Activated naive CD8-positive, alpha-beta T cell treated with anti-CD3 and anti-CD28 coated beads, Interleukin-2, amount 50 U/mL, for 24 hours (primary cell): ENCODE measurements at places on chromosomes 3 and 15.

DNA sequence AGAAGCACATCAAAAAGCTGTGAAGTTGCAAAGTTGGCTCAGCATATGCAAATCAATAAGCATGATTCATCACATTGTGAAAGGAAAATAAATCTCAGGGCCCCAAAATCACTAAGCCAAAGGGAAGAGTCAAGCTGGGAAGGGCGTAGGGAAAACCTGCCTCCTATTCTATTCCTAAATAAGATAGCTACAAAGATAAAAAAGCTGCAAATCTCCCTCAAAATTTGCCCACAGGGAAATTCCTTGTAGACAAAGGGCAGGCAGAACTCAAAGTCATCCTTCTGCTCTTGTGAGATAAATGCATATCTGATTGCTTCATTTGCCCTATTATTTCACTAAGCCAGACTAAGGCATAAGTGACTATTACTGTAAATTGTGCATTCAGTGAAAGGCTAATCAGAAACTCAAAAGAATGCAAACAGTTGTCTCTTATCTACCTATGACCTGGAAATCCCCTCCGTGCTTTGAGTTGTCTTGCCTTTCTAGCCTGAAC lies 30.5 kb upstream of the CCNL1 start:
- H3K27me3 ChIP-seq = no peaks in the 10 kb centered on the region
- no peak overlapping the region for H3K27ac ChIP-seq
- no peaks in the 10 kb centered on the region for H3K4me1 ChIP-seq
- H3K36me3 ChIP-seq = peaks cover 43% of the 10 kb centered on the region
- H3K4me3 ChIP-seq = no peak overlapping the region
- DNase-seq = no peak

- H3K4me1 ChIP-seq = peaks cover 34% of the 10 kb centered on the region
- H3K27me3 ChIP-seq = no peaks in the 10 kb centered on the region
- peaks cover 3% of the 10 kb centered on the region for H3K36me3 ChIP-seq
Observed at GRCh38 chr15:67178569-67179210, 75.8 kb downstream of the AAGAB start.

DNA sequence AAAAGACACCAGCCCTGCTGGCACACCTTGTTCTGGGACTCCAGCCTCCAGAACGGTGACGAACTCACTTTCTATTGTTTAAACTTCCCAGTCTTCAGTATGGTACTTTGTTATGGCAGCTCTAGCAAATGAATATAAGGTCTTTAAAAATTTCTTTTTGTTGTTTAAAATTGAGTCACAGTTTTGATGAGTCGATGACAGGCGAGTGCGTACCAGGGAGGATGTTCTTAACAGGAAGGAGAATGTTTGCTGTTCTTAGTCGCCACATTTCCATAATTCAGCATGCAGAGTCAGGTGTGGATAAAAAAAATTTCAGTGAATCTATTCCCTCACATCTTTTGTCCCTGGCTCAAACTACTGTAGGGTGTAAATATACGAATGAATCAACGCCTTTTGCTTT lies 12.4 kb downstream of the DNASE1L3 start:
- H3K4me3 ChIP-seq = no peak overlapping the region
- peaks cover 28% of the 10 kb centered on the region for H3K4me1 ChIP-seq
- H3K27ac ChIP-seq = no peak overlapping the region
- H3K36me3 ChIP-seq = peaks cover 5% of the 10 kb centered on the region
- H3K27me3 ChIP-seq = peaks cover 17% of the 10 kb centered on the region

DNA sequence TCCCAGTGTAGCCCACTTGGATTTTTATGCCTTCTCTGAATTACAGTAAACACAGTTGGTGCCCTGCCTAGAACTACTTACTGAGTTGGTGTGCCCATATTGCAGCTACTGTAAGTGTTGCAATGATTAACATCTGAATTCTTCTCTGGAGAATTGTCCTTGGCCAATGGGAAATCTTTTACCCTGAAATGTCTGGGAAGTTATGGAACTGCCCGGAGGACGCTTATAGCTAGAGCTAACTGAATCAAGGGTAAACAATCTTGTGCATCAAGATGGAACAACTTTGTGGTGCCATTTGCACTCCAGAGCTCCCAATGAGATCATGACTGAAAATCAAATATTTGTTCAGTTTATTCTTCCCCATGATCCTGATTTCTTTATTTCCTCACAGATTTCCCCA lies 246.7 kb upstream of the CBLB start:
- H3K27ac ChIP-seq = no peak overlapping the region
- peaks cover 2% of the 10 kb centered on the region for H3K27me3 ChIP-seq
- H3K4me1 ChIP-seq = peaks cover 29% of the 10 kb centered on the region

- H3K4me1 ChIP-seq = peaks cover 39% of the 10 kb centered on the region
- no peak for DNase-seq
- no peak overlapping the region for H3K4me3 ChIP-seq
- no peaks in the 10 kb centered on the region for H3K27me3 ChIP-seq
Observed at GRCh38 chr3:14879211-14879874, 60.6 kb downstream of the FGD5 start.

DNA sequence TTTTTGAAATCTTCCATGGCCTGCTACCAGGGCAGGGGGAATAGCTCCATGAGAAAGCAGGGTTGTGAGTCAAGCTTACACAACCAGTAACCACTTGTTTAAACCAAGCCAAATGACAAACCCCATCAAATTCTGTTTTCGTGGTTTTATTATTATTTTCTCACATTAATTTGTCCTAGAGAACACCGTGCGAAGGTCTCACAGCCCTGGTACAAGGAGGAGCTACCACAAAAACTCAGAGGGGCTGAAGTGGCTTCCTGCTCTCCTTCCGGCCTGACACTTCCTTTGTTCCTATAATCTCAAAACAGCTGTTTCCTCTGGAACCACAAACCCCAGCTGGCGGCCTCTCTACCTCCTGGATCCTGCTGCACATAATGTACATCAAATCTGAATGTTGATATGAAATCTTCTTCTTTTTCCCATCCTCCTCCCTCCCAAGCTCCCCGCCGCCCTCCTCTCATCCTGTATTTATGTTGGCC lies 375.9 kb downstream of the MCTP2 start:
- DNase-seq = no peak
- peaks cover 64% of the 10 kb centered on the region for H3K27me3 ChIP-seq
- H3K27ac ChIP-seq = no peak overlapping the region
- no peak overlapping the region for H3K4me3 ChIP-seq

GRCh38 chr3:69735893-69736292 lies 3.4 kb upstream of the MITF start:
- no peak overlapping the region for H3K27ac ChIP-seq
- H3K27me3 ChIP-seq = peaks cover 42% of the 10 kb centered on the region
- H3K4me3 ChIP-seq = no peak overlapping the region
- H3K4me1 ChIP-seq = no peaks in the 10 kb centered on the region
- DNase-seq = no peak

GRCh38 chr3:196177567-196177966 lies 33.6 kb downstream of the ZDHHC19 start:
- no peak overlapping the region for H3K27ac ChIP-seq
- no peak overlapping the region for H3K4me3 ChIP-seq
- no peak for DNase-seq
- no peaks in the 10 kb centered on the region for H3K36me3 ChIP-seq

- no peaks in the 10 kb centered on the region for H3K36me3 ChIP-seq
- H3K4me3 ChIP-seq = no peak overlapping the region
- H3K4me1 ChIP-seq = no peaks in the 10 kb centered on the region
- DNase-seq = no peak
Observed at GRCh38 chr3:191473661-191474198, 12.8 kb downstream of the PYDC2 start.

DNA sequence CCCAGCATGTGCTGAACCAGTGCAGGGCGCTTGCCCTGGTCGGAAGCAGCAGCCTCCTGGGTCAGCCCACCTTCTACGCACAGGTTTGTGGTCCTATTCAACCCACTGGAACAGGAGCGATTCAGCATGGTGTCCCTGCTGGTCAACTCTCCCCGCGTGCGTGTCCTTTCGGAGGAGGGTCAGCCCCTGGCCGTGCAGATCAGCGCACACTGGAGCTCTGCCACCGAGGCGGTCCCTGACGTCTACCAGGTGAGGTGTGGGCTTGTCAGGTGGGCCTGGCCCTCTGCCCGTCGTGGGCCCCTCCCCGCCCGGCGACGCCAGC lies 8.2 kb downstream of the MAN2A2 start:
- H3K27me3 ChIP-seq = no peaks in the 10 kb centered on the region
- H3K27ac ChIP-seq = no peak overlapping the region
- DNase-seq = no peak
- H3K36me3 ChIP-seq = peaks cover 37% of the 10 kb centered on the region
- H3K4me3 ChIP-seq = no peak overlapping the region

GRCh38 chr3:126205717-126206655 lies 25.6 kb upstream of the ALDH1L1 start:
- peaks cover 24% of the 10 kb centered on the region for H3K27me3 ChIP-seq
- DNase-seq = no peak
- H3K27ac ChIP-seq = no peak overlapping the region
- H3K36me3 ChIP-seq = no peaks in the 10 kb centered on the region
- H3K4me3 ChIP-seq = no peak overlapping the region
- H3K4me1 ChIP-seq = no peaks in the 10 kb centered on the region

GRCh38 chr15:79978655-79979514 lies 7.9 kb upstream of the BCL2A1 start:
- no peak for DNase-seq
- H3K27me3 ChIP-seq = no peaks in the 10 kb centered on the region
- H3K4me1 ChIP-seq = peaks cover 48% of the 10 kb centered on the region
- no peaks in the 10 kb centered on the region for H3K36me3 ChIP-seq
- peak overlapping the region; percentile 94 for H3K27ac ChIP-seq

- H3K36me3 ChIP-seq = peaks cover 61% of the 10 kb centered on the region
Observed at GRCh38 chr3:31636049-31636448, 103.3 kb downstream of the STT3B start.

GRCh38 chr3:27095553-27096222 lies 273.5 kb downstream of the NEK10 start:
- H3K36me3 ChIP-seq = no peaks in the 10 kb centered on the region
- no peak overlapping the region for H3K27ac ChIP-seq
- no peak overlapping the region for H3K4me3 ChIP-seq

DNA sequence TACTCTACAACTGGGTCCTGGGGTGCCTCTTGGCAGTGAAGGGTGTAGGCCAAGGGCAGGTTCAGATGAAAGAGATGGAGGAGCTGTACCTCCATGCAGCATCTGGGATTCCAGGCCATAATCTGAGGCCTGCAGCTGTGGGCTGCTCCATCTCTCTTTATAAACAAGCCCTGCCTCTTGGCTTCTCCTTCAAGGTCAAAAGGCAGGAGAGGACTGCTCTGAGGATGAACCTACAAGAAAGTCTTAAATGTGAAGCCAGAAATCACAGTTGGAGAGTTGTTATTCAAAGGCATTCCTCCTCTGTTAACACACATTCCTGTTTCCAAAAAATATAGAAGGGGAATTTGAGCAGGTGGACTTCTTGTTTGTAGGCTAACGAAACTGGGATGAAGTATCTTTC lies 355.5 kb downstream of the NTRK3 start:
- no peak overlapping the region for H3K4me3 ChIP-seq
- no peak for DNase-seq
- no peak overlapping the region for H3K27ac ChIP-seq
- H3K36me3 ChIP-seq = no peaks in the 10 kb centered on the region

DNA sequence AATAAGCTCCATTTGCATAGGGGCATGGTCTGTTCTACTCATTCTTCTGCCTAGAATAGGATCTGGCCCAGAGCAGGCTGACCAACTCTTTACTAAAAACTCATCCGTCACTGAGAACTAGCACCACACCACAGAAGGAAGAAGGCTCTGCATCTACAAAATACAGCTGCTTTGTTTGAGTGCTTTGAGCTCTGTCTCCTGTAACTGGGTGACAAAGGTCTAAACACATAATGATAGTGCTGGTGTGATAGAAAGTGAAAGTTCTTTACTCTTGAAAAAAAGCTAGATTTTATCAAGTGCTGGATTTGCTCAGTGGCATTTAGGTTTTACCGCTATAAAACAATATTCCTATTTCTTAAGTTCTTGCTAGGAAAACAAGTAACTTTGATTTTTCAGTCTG lies 140.7 kb downstream of the FHIT start:
- H3K27me3 ChIP-seq = no peaks in the 10 kb centered on the region
- H3K4me1 ChIP-seq = peaks cover 3% of the 10 kb centered on the region
- DNase-seq = no peak
- H3K36me3 ChIP-seq = peaks cover 6% of the 10 kb centered on the region
- no peak overlapping the region for H3K27ac ChIP-seq

- peaks cover 21% of the 10 kb centered on the region for H3K36me3 ChIP-seq
- peaks cover 58% of the 10 kb centered on the region for H3K4me1 ChIP-seq
- H3K4me3 ChIP-seq = peak overlapping the region; percentile 7
- no peaks in the 10 kb centered on the region for H3K27me3 ChIP-seq
- H3K27ac ChIP-seq = no peak overlapping the region
- no peak for DNase-seq
Observed at GRCh38 chr3:186996356-186996755, 66.0 kb downstream of the ST6GAL1 start.

DNA sequence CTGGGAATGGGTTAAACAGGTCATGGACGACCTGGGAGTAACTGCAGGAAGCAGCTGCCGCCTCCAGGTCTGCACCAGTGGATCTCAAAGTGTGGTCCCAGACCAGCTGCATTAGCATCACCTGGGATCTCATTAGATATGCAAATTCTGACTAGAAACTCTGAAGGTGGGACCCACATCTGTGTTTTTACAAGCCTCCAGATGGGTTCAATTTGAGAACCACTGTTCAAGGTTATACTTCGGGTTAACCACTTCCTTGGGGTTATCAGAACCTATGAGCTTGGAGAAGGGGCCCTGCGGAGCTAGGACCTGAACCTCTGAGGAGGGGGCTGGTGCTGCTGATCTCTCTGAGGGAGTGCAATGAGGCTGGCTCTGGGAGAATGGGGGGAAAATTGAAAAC lies 324.8 kb upstream of the CTDSPL start:
- no peak overlapping the region for H3K4me3 ChIP-seq
- no peak overlapping the region for H3K27ac ChIP-seq
- no peaks in the 10 kb centered on the region for H3K4me1 ChIP-seq
- H3K27me3 ChIP-seq = no peaks in the 10 kb centered on the region

GRCh38 chr3:17985658-17986347 lies 243.4 kb upstream of the TBC1D5 start:
- peaks cover 8% of the 10 kb centered on the region for H3K27me3 ChIP-seq
- peaks cover 4% of the 10 kb centered on the region for H3K4me1 ChIP-seq
- no peak overlapping the region for H3K27ac ChIP-seq
- DNase-seq = no peak

DNA sequence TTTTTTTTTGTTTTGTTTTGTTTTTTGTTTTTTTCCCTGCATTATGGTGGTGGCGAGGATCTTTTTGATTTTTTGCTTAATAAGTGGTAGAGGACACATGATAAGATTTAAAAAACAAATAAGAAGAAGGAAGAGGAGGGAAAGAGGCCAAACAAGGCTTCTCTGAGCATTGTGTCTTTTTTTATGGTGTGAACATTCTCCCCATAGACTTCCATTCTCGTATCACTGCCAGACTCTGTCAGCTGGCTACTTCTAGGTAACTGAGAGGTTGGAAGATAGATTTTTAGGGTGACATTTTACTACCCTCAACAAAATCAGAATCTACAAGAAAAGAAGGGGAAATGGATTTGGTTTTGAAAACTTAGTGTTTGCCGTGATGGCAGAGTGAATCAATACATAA lies 3.8 kb downstream of the NLGN1 start:
- peaks cover 33% of the 10 kb centered on the region for H3K27me3 ChIP-seq
- H3K36me3 ChIP-seq = peaks cover 4% of the 10 kb centered on the region
- H3K27ac ChIP-seq = no peak overlapping the region
- H3K4me3 ChIP-seq = no peak overlapping the region
